Activated CD8-positive, alpha-beta memory T cell treated with anti-CD3 and anti-CD28 coated beads, Interleukin-2, amount 10 ng/mL, durations not matched to agents 7 days and 5 days (primary cell): ENCODE measurements at places on chromosomes 1 and 21.

DNA sequence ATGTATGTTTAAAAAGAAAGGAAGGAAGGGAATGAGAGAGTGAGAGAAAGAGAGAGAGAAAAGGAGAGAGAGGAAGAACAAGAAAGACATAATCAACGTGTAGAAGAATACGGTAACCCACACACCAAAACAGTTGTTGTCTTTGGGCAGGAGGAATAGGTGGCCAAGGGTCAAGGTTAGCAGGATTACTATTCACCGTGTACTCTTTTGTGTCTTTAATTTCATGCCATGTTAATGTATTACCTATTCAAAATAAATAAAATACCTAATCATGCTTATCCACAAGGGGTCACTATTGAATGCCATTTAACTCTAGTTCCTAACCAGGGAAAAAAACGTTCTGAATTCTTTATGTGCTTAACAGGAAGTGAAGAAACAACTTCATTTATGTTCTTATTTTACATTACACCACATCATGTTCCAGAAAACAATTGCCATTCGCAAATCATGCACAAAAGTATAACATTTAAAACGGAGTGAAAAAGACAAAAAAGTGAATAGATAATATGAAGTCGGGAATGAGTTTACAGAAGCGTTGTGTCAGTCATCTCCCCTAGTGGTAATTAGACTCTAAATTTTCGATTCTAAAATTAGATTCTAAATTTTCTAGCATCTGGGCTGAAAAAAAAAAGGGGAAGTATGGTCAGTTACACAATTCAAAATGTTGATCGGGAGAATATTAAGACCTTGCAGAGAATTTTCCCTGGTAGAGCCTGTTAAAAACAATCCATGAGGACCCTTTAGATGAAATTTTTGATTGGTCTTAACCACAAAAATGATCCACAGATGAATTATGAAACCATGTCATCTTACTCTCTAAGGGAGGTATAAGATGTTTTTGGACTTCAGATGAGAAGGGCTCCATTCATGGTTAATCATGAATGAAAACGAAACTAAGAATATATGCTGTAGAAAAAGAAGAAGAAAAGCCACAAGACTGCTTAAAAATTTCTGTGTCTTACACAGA lies 700 bp upstream of the KMO start:
- no peak for DNase-seq

DNA sequence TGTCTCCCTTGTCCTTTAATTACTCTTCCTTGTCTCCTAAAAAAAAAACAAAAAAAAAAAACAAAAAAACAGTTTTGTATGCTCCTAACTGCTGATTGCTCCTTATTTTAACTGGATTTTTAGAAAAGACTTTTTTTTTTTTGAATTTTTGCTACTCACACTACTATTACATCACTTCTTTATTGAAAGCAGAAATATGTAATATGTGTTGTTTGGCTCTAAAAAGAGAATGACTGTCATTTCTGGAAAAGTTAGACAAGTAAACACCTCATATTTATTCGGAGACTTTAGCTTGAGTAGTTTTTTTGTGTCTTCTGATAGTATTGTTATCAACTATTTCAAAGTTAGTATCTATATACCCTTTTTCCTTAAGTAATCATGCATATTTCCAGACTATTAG lies 855.0 kb downstream of the USP25 start:
- no peak for DNase-seq

GRCh38 chr1:215895276-215895675 lies 328.2 kb downstream of the KCTD3 start:
- no peak for DNase-seq

DNA sequence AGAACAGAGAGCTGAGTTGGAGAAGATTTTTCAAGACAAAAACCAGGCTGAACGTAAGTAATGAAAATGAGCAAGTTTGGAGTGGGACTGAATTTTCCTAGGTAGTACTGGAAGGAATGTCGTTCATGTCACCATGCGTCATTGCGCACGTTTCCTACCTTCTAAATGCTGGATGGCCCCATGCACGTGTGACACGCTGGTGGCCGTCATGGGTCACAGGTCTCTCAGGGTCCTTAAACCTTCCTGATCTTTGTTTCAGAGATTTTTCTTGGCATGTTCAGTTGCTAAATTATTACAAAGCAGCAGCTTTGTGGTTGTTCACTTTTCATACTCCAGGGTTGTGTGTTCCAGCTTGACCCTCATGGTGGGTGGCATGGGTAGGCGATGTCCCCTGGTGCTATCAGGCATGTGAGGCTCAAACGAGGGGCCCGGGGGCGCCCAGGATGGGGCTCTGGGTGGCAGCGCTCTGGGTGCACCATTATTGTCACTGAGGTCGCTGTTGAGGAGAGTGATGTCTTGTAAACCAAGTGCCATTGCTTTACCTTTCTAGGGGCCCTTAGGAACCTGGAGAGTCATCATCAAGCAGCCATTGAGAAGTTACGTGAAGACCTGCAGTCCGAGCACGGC lies 25.3 kb downstream of the PCNT start:
- no peak for DNase-seq

GRCh38 chr21:13937236-13937635 lies 273.5 kb downstream of the LIPI start:
- DNase-seq = no peak

GRCh38 chr1:56099766-56100265 lies 479.5 kb downstream of the PLPP3 start:
- no peak for DNase-seq

GRCh38 chr1:29513357-29513756 lies 277.0 kb downstream of the PTPRU start:
- DNase-seq = peak; percentile 40
